ENCODE measurements at places on chromosomes 16 and 17. TPM values are rescaled to one million over a fixed set of nuclear protein-coding genes. Genes with fewer than 3 reads are reported as not detected.

Gene CCL16
- not detected for total RNA-seq

Gene PYDC1
- total RNA-seq: not detected

Gene PRDM7
- not detected for total RNA-seq

Gene MYH3
- 261 TPM for total RNA-seq

Gene SMIM22
- total RNA-seq: not detected

Gene CES3
- 15.1 TPM for total RNA-seq

Gene STX1B
- 0.26 TPM for total RNA-seq

Gene GLP2R
- total RNA-seq: 0.30 TPM

DNA sequence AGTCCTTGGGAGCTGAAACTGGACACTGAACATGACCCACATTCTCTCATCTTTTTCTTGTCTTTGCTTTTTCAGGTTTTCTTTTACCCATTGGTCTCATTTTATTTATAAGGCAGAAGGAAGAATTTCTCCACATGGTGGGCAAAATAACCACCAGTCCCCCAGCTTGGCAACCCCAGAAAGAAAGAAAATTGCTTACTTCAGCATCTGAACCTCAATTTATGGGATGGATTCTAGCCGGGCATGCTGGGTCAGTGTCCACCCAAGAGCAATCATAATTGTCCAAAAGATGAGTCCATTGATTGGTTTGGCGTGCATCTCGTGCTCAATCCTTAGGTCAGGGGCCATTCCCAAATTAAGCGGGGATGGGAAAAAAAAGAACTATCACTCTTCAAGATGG is 163.7 kb downstream of the TMEM114 start:
- no peaks in the 10 kb centered on the region for H3K27me3 ChIP-seq
- no peaks in the 10 kb centered on the region for H3K36me3 ChIP-seq
- H3K4me1 ChIP-seq: no peaks in the 10 kb centered on the region
- DNase-seq: no peak
- no peak overlapping the region for H3K27ac ChIP-seq
- no peak overlapping the region for H3K4me3 ChIP-seq

DNA sequence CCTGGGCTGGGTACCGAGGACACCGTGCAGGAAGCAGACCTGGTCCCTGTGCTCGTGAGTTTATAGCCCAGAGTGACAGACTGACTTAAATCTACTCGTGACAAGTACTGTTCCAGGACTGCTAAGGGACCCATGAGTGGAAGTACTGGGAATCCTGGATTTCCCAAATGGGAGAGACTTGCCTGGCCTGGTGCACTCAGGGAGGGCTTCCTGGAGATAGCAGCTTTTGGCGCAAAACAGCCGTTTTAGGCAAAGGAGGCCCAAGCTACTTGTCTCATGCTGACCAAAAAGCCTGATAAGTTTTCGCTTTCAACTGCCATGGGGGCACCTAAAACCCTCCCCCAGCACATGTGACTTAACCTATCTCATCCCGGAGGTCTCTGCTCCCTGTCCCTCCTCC is 51.4 kb downstream of the ATP2C2 start:
- peaks cover 3% of the 10 kb centered on the region for H3K27me3 ChIP-seq
- no peak for DNase-seq
- no peak overlapping the region for H3K27ac ChIP-seq
- no peaks in the 10 kb centered on the region for H3K36me3 ChIP-seq
- H3K4me3 ChIP-seq: no peak overlapping the region

- H3K36me3 ChIP-seq: peaks cover 10% of the 10 kb centered on the region
- H3K27ac ChIP-seq: peak overlapping the region; percentile 97
- no peaks in the 10 kb centered on the region for H3K27me3 ChIP-seq
- peak overlapping the region; percentile 87 for H3K4me3 ChIP-seq
These were observed 1.1 kb upstream of the AKTIP start for GRCh38 chr16:53503991-53504663.

DNA sequence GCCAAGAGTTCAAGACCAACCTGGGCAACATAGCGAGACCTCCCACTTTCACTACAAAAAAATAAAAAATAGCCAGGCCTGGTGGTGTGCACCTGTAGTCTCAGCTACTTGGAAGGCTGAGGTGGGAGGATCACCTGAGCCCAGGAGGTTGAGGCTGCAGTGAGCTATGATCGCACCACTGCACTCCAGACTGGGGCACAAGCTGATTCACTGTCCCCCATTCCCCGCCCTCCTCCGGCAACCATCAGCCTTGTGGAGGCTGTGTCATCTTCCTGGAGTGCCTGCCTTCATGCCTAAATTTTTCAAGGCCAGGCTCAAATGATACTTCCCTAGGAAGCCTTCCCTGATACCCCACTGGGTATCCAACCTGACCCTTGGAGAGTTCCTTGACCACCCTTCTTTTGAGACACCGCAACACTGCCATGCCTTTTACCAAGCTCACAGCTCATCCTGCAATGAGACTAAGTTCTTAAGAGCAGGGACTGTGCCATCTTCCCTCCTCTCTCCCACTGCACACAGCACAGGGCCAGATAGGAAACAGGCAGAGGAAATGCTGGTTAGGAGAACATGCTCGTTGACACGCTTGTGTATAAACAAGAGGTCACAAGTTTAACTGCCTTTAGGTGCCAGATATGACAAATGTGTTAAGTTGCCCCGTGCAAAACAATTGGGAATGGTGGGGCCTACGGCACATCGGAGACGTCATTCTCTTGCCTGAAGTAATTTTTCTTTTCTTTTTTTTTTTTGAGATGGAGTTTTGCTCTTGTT is 3.9 kb upstream of the SRCAP start:
- H3K27me3 ChIP-seq: no peaks in the 10 kb centered on the region
- no peak for DNase-seq
- H3K27ac ChIP-seq: no peak overlapping the region
- H3K4me1 ChIP-seq: peaks cover 6% of the 10 kb centered on the region
- no peak overlapping the region for H3K4me3 ChIP-seq
- H3K36me3 ChIP-seq: no peaks in the 10 kb centered on the region

- peaks cover 5% of the 10 kb centered on the region for H3K4me1 ChIP-seq
- H3K36me3 ChIP-seq: no peaks in the 10 kb centered on the region
These were observed 18.6 kb downstream of the ENGASE start for GRCh38 chr17:79093270-79093669.

GRCh38 chr16:89187032-89187769 is 13.1 kb downstream of the SLC22A31 start:
- no peaks in the 10 kb centered on the region for H3K4me1 ChIP-seq
- H3K36me3 ChIP-seq: peaks cover 69% of the 10 kb centered on the region
- no peaks in the 10 kb centered on the region for H3K27me3 ChIP-seq
- no peak overlapping the region for H3K4me3 ChIP-seq
- H3K27ac ChIP-seq: no peak overlapping the region

DNA sequence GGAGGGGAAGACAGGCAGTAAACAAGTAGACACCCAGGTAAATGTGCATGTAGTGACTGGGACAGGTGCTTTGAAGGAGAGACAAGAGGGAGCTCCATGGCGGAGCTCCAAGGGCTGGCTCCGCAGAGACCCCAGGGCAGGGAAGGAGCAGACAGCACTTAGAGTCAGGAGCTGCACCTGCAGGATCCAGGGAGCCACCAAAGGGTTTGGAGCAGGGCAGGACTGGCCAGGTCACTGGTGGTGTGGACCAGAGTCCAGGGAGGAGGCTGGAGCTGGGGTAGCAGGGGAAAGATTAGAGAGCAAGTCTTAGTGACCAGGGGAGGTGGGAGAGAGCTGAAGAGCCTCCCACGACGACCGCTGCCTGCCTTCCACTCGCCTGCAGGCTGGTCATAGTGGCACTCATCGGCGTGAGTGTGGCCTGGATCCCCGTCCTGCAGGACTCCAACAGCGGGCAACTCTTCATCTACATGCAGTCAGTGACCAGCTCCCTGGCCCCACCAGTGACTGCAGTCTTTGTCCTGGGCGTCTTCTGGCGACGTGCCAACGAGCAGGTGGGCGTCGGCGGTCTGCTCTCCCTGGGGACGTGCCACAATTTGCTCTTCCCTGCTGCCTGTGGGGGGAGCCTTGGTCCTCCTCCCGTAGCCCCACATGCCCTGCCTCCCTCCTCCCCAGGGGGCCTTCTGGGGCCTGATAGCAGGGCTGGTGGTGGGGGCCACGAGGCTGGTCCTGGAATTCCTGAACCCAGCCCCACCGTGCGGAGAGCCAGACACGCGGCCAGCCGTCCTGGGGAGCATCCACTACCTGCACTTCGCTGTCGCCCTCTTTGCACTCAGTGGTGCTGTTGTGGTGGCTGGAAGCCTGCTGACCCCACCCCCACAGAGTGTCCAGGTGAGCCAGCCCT is 14.7 kb upstream of the FAM83G start:
- no peak overlapping the region for H3K27ac ChIP-seq
- no peak overlapping the region for H3K4me3 ChIP-seq
- DNase-seq: peak; percentile 35
- H3K4me1 ChIP-seq: no peaks in the 10 kb centered on the region
- H3K27me3 ChIP-seq: no peaks in the 10 kb centered on the region

GRCh38 chr17:75364078-75364477 is 41.4 kb downstream of the GRB2 start:
- no peaks in the 10 kb centered on the region for H3K36me3 ChIP-seq
- H3K4me1 ChIP-seq: peaks cover 77% of the 10 kb centered on the region
- H3K4me3 ChIP-seq: no peak overlapping the region

GRCh38 chr16:15689290-15689689 is 39.2 kb downstream of the NDE1 start:
- peaks cover 5% of the 10 kb centered on the region for H3K4me1 ChIP-seq
- H3K27ac ChIP-seq: no peak overlapping the region
- no peak overlapping the region for H3K4me3 ChIP-seq
- peaks cover 8% of the 10 kb centered on the region for H3K36me3 ChIP-seq
- no peak for DNase-seq

GRCh38 chr16:74608944-74609343 is 2.0 kb upstream of the GLG1 start:
- H3K27me3 ChIP-seq: no peaks in the 10 kb centered on the region
- no peaks in the 10 kb centered on the region for H3K36me3 ChIP-seq
- peaks cover 35% of the 10 kb centered on the region for H3K4me1 ChIP-seq

DNA sequence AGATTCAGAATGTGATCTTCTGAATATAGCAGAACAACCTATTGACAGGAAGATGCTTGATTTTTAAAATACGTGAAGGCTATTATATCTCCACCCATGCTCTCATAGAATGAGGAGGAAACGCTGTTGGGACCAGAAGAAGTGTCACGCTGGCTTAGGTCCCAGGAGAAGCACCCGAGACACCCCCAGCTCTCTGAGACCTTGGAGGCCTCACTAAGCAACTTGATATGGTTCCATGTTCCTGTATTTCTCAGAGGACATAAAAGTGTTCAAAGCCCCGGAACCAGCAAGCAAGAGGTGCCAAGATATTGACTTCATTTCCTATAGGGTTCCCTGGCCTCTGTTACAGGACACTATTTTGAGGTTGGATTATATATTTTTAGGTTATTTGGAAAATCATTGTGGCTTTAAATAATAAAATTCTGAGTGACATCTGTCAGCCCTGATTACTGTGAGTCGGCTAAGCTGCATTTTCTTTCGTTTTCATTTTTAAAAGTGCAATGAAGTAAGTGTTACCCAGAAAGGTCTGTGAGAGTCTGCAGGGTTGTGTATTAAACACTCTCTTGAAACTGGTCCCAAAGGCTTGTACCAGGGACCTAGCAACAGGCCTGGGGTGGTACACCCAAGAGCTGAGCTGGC is 400.0 kb downstream of the SOX9 start:
- no peak overlapping the region for H3K4me3 ChIP-seq
- no peaks in the 10 kb centered on the region for H3K4me1 ChIP-seq
- no peaks in the 10 kb centered on the region for H3K27me3 ChIP-seq
- no peaks in the 10 kb centered on the region for H3K36me3 ChIP-seq
- no peak overlapping the region for H3K27ac ChIP-seq
- DNase-seq: no peak

- no peak overlapping the region for H3K27ac ChIP-seq
- H3K27me3 ChIP-seq: no peaks in the 10 kb centered on the region
- H3K4me3 ChIP-seq: no peak overlapping the region
- DNase-seq: no peak
These were observed 47.4 kb downstream of the CEP95 start for GRCh38 chr17:64554028-64554637.

DNA sequence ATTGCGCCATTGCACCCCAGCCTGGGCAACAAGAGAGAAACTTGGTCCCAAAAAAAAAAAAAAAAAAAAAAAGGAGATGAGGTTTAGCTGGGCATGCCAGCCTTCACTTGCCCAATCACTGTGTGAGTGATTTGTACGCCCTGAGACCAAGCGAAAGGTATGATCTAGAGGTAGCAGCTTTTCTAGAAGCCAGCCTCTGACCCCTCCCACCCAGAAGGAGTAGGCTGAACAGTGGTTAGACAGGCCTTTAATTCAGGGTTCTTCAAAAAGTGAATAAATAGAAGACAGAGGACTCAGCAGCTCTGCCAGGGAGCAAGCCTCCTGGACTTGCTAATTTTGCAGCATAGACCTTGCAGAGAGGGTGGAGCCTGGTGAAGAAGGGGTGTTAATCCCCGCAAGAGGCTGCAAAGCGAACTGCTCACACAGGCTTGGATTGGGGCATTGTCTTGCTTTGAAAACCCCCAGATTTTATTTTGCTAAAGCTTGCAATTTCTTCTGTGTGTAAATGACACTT is 7.1 kb upstream of the CYTH1 start:
- peaks cover 4% of the 10 kb centered on the region for H3K36me3 ChIP-seq
- DNase-seq: no peak
- peaks cover 32% of the 10 kb centered on the region for H3K4me1 ChIP-seq

DNA sequence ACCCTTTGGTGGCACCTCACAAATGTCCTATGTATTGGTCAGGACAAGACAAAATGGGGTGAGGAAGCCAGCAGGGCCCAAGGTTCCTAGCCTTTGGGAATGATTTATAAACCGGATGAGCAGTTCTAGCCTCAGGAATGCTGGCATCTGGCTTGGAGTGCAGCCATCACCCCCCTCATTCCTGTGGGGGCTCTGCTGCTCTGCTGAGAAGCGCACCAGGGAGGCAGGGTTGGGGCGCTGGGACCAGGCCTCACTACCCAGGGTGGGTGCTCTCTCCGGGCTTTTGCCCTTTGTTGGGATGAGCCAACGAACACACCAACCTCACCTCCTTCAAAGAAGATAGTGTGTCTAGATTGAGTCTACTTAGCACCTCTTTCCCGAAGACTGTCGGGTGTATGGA is 39.2 kb downstream of the TMEM11 start:
- peak overlapping the region; percentile 96 for H3K27ac ChIP-seq
- no peaks in the 10 kb centered on the region for H3K27me3 ChIP-seq
- peaks cover 13% of the 10 kb centered on the region for H3K36me3 ChIP-seq
- no peak overlapping the region for H3K4me3 ChIP-seq

DNA sequence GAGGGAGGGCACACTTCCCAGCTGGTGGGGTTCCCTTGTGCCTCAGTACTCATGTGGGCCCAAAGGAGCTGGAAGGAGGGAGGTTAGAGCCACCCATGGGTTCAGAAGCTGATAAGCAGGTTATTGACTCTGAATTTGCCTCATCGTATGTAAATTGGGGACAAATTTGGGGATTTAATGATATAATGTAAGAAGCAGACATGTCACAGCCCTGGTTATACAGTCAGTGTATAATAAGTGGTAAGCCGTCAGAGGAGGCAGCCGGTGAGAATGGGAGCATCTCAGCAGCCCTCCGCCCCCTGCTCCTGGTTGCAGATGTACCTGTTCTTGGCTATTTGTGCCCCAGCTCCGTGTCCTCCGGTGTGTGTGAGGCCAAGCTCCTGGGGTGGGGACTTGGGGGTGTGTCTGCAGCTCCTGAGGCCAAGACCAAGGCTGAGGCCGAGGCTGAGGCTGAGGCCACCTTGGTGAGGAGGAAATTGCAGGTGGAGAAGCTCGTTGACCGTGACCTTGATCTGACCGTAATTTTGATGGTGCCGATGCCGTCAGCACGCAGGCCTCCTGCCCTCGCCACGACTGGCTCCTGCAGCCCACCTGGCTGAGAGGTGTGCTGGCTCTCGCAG is 288.1 kb downstream of the SEC14L1 start:
- no peaks in the 10 kb centered on the region for H3K36me3 ChIP-seq
- H3K27ac ChIP-seq: peak overlapping the region; percentile 71
- DNase-seq: no peak
- no peak overlapping the region for H3K4me3 ChIP-seq
- H3K4me1 ChIP-seq: peaks cover 80% of the 10 kb centered on the region
- H3K27me3 ChIP-seq: no peaks in the 10 kb centered on the region

- H3K27me3 ChIP-seq: no peaks in the 10 kb centered on the region
- peak overlapping the region; percentile 97 for H3K4me3 ChIP-seq
- H3K36me3 ChIP-seq: no peaks in the 10 kb centered on the region
- peaks cover 22% of the 10 kb centered on the region for H3K4me1 ChIP-seq
These were observed 1.4 kb downstream of the SYNRG start for GRCh38 chr17:37607637-37608331.
